ENCODE measurements at places on chromosomes 2 and 18.
A peak's percentile ranks its signal among the peaks of the same experiment; 100 is the strongest.

DNA sequence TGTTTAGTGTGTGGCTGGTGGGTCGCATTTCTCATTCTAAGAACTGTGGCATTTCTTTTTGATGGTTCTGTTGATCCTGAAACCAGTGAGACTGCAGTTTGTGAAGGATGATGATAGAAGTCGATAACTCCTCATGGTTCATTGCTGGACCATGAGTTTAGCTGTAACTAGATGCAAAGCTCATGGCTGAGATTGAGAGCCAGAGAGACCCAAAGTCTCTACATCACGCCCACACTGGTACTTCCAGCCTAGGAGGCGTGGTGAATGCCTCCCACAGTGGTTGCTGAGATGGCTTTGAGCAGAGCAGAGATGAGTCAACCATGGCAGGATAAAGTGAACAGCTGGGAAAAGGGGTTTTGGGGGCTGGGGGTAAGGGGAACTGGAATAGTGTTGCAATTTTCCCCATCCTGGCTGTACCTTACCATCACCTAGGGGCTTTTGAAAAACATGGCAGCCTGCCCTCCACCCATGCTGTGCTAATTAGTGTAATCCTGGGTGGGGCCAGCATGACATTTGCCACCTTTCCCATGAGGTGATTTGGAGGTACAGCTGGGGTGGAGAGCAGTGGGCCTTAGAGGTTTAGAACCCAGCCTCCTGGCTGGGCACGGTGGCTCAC, 24.1 kb downstream of the INPP4A start:
- H3K27ac ChIP-seq = no peak overlapping the region
- no peaks in the 10 kb centered on the region for H3K36me3 ChIP-seq
- no peaks in the 10 kb centered on the region for H3K27me3 ChIP-seq
- no peak for DNase-seq

- peak overlapping the region; percentile 32 for H3K27ac ChIP-seq
- no peak for DNase-seq
- H3K4me3 ChIP-seq = no peak overlapping the region
- no peaks in the 10 kb centered on the region for H3K36me3 ChIP-seq
- peaks cover 17% of the 10 kb centered on the region for H3K4me1 ChIP-seq
These were observed 43.7 kb upstream of the APCDD1 start for GRCh38 chr18:10410472-10411308.

DNA sequence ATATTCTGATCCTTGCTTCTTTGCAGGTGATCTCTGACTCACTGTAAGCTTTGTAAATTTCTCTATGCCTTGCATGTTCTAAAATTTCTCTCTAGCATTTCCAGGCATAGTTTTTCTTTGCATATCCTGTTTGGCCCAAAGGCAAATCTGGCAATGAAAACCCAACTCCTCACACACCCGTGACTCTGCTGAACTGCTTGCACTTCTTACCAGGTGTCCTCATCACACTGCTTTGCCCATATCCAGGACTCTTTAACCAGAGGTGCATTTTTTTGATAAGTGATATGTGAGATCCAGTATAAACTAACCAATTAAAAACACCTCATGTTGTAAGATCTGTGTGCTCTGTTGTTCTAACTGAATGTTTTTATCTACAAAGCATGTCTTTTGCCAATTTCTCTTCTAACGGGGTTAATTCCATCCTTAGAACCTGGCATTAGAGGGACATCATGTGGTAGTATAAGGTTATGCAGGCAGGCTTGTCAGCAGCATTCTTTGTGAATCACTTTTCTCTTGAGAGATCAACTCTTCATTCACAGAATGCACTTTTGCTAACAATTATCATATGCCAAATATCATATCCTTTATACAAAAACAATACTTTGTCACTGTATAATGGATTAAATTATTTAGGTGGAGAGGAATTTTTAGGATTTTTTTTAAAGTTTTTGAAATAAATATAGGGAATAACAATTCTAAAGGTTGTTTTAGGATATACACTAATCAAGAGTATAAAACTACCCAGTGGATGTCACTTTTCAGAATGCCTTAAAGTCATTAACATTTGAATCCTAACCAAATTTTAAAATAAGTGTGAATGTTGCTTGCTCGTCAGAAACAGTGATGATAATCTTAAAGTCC, 20.8 kb upstream of the TMX3 start:
- no peaks in the 10 kb centered on the region for H3K36me3 ChIP-seq
- no peaks in the 10 kb centered on the region for H3K4me1 ChIP-seq
- no peaks in the 10 kb centered on the region for H3K27me3 ChIP-seq
- H3K27ac ChIP-seq = no peak overlapping the region
- H3K4me3 ChIP-seq = no peak overlapping the region

- DNase-seq = no peak
- H3K27ac ChIP-seq = no peak overlapping the region
- no peaks in the 10 kb centered on the region for H3K4me1 ChIP-seq
- no peak overlapping the region for H3K4me3 ChIP-seq
These were observed 209.1 kb downstream of the FSIP2 start for GRCh38 chr2:185947722-185948121.

DNA sequence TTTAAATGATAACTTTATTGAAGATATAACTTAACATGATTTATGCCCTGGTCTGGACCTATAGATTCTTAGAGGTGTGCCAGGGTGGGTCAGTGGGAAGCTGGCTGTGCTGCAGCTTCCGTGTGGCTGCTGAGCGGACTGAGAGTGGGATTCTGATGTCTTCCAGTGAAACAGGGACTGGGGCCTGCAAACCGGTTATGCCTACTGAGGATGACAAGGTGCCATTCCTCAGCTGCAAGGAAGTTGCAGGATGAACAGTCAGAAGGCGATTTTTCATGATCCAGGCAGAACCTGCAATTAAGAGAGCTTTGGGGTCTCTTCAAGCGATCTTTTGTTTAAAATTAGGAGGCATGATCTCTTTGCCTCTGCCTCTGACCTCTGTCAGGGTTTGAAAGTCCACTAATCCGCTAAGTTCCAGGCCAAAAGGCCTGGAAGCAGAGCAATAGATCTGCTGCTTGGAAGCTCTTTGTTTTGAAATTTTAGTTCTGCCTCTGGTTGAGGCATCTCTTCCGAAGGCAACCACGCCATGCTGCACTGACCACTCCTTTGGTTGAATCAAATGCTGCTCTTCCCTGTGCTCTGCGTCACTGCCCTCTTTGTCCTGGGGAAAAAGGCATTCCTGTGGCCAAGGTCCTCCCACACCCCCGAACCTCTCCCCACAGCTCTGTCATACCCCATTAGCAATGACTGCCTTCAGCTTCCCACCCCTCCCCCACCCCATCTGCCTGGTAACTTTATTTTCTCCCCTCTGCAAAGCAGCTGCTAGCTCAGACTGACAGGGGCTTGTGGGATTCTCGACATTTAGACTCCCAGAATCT, 2.0 kb downstream of the TMEM169 start:
- peaks cover 3% of the 10 kb centered on the region for H3K4me1 ChIP-seq
- H3K4me3 ChIP-seq = no peak overlapping the region
- no peaks in the 10 kb centered on the region for H3K36me3 ChIP-seq
- no peaks in the 10 kb centered on the region for H3K27me3 ChIP-seq
- no peak overlapping the region for H3K27ac ChIP-seq

GRCh38 chr2:31979956-31980355, 30.9 kb downstream of the MEMO1 start:
- H3K4me1 ChIP-seq = no peaks in the 10 kb centered on the region
- no peaks in the 10 kb centered on the region for H3K36me3 ChIP-seq
- no peaks in the 10 kb centered on the region for H3K27me3 ChIP-seq
- H3K27ac ChIP-seq = no peak overlapping the region

- H3K27ac ChIP-seq = no peak overlapping the region
- DNase-seq = no peak
- H3K36me3 ChIP-seq = no peaks in the 10 kb centered on the region
- no peak overlapping the region for H3K4me3 ChIP-seq
- no peaks in the 10 kb centered on the region for H3K4me1 ChIP-seq
These were observed 935.3 kb upstream of the KLHL29 start for GRCh38 chr2:22449696-22450095.

GRCh38 chr18:49613141-49613640, 51.3 kb downstream of the LIPG start:
- no peaks in the 10 kb centered on the region for H3K36me3 ChIP-seq
- peaks cover 15% of the 10 kb centered on the region for H3K4me1 ChIP-seq
- H3K4me3 ChIP-seq = no peak overlapping the region
- no peak overlapping the region for H3K27ac ChIP-seq

DNA sequence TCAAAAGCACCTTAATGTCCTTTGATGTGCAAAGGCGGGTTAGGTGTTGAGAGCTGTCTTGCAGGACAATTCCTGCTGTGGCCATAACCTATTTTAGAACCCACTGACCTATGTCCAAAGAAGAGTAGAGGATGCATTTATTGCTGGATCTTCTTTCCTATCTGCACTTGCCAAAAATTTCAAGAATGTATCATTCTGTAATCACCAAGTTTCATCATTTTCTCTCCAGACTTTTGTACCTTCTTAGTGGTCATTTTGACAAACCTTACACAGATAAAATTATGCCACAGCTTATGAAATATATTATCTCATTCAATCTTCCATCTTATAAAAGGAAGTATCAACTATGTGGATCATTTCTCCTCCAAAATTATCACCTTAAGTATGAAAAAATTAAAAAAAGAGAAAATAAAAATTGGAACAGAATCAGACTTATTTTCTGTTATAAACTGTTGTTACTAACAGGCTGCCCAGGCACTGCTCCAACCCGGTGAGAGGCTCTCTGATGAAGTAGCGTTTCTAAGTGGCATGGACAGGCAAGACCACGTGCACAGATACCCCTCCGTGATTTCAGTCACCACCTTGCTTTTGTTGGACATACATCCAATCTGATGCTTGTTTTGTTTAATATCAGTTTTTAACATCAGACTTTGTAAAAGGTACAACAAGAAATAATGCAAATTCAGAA, 559.9 kb upstream of the ID2 start:
- H3K36me3 ChIP-seq = no peaks in the 10 kb centered on the region
- no peak overlapping the region for H3K27ac ChIP-seq
- H3K4me1 ChIP-seq = peaks cover 7% of the 10 kb centered on the region
- H3K27me3 ChIP-seq = no peaks in the 10 kb centered on the region
- no peak overlapping the region for H3K4me3 ChIP-seq

DNA sequence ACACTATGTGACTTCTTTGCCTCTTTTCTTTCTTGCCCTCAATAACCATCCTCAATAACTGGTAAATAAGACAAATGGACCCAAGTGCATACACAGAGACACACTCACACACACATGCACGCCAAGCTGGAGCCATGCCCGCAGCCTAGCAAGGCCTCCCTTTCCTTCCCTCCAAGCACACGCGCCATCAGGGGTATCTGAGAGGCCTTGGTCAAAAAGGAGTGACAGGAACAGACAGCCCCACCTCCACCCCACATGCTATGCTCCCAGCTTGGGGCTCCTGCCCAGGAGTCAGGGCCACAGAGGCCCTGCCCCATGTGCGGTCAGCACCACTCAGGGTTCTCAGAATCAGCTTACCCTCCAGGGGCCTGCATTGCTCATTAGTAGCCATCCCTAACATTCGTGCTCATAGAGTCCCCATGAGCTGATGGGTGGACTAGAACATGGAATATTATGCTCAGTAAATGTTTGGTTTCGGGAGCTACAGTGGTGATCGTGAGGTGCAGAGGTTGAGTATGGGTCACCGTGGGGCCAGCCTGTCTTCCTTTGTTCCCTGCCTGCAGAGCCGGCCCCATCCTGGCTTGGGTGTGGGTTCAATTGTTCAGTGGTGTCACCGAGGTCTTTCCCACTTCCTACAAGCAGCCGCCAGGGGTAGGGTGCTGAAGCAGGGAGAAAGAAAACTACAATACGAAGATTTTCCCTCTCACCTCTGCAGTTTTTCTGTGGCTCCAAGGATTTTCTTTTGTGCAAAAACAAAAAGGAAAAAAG, 158.2 kb upstream of the RAB12 start:
- no peak overlapping the region for H3K4me3 ChIP-seq
- H3K4me1 ChIP-seq = no peaks in the 10 kb centered on the region
- DNase-seq = no peak
- H3K27ac ChIP-seq = no peak overlapping the region

- no peak for DNase-seq
- H3K4me1 ChIP-seq = no peaks in the 10 kb centered on the region
- no peak overlapping the region for H3K4me3 ChIP-seq
- H3K27me3 ChIP-seq = no peaks in the 10 kb centered on the region
- no peak overlapping the region for H3K27ac ChIP-seq
These were observed 32.7 kb downstream of the ABI2 start for GRCh38 chr2:203360833-203361430.

DNA sequence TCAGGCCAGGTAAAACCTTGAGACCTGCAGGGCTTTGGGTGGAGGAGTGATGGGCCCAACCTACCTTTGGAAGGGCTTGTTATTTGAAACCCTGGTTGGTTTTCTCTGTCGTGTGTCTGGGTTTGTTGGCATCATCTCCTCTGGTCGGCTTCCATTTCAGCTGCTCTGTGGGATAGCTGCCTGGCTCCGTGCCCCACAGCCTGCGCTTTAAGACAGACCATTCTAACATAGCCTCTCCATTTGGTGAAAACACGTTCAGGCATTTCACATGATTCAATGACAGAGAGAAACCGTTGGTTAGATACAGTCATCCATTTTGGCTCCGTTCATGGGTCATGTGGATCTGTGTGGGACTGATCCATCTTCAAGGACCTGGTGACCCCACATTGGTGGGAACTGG, 37.0 kb upstream of the LYPD6B start:
- H3K27me3 ChIP-seq = no peaks in the 10 kb centered on the region
- DNase-seq = no peak
- H3K4me3 ChIP-seq = no peak overlapping the region
- no peaks in the 10 kb centered on the region for H3K36me3 ChIP-seq
- no peak overlapping the region for H3K27ac ChIP-seq

GRCh38 chr2:69564604-69565003, 78.9 kb downstream of the AAK1 start:
- peaks cover 33% of the 10 kb centered on the region for H3K4me1 ChIP-seq
- no peaks in the 10 kb centered on the region for H3K36me3 ChIP-seq
- no peak for DNase-seq
- no peak overlapping the region for H3K27ac ChIP-seq
- H3K4me3 ChIP-seq = no peak overlapping the region
- H3K27me3 ChIP-seq = no peaks in the 10 kb centered on the region

GRCh38 chr2:173355132-173355865, 627 bp downstream of the CDCA7 start:
- H3K4me3 ChIP-seq = peak overlapping the region; percentile 71
- H3K36me3 ChIP-seq = no peaks in the 10 kb centered on the region
- no peaks in the 10 kb centered on the region for H3K27me3 ChIP-seq
- peaks cover 39% of the 10 kb centered on the region for H3K4me1 ChIP-seq
- no peak for DNase-seq

DNA sequence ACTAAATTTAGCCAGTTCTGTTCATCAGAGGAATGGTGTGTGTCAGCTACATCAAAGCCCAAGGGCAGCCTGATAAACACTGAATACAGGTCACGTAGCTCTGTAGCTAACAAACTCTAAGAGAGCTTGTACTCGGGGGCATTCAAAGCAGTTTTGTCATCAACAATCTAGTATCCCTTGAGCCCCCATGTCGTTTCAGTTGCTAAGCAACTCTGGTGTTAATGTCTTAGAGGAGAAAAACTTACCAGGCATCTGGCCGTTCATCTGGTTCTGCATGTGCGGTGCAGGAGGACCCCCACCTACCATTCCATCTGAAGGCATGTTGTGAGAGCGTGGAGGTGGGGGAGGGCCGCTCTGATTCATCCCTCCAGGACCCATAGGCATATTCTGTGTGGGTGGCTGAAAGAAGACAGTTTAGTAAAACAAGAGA, 33.1 kb downstream of the SS18 start:
- no peak overlapping the region for H3K4me3 ChIP-seq
- peaks cover 84% of the 10 kb centered on the region for H3K36me3 ChIP-seq
- H3K27me3 ChIP-seq = no peaks in the 10 kb centered on the region
- no peak overlapping the region for H3K27ac ChIP-seq
- H3K4me1 ChIP-seq = no peaks in the 10 kb centered on the region

Data from esophagus squamous epithelium (tissue), 5 donors.